NCI-H2171 treated with DMSO at 0.1 percent for 48 hours (cell line): ENCODE measurements at places on chromosomes 7 and 10.

GRCh38 chr7:133770863-133771492 is 356.2 kb upstream of the LRGUK start:
- DNase-seq: peak; percentile 7

- no peak for DNase-seq
Measured at GRCh38 chr7:49773218-49773935, at the start of gene VWC2. Gene VWC2, plus strand, starts transcription at chr7:49773638. Its CDS starts 1,798 bp downstream, at chr7:49775436.

- no peak for DNase-seq
Measured at GRCh38 chr7:2680792-2681490, 7.1 kb upstream of the AMZ1 start.

DNA sequence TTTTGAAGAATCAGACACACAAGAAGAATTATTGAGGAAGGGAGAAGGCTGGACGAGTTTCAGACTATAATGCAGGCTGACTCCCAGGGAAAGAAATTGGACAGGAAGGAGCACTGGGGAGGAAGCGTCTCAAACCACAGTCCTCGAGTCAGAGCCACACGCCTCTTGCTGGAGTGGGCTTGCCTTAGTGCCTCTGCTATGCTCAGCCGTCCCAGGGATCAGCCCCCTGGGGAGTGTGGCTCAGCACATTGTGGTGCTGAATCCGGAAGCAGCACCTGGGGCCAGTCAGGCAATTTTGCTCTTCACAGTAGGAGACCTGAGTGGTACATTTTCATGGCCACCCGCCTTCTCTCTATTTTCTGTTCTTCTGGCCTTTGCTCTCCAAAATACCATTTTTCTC is 67.4 kb upstream of the SLC35G1 start:
- no peak for DNase-seq

DNA sequence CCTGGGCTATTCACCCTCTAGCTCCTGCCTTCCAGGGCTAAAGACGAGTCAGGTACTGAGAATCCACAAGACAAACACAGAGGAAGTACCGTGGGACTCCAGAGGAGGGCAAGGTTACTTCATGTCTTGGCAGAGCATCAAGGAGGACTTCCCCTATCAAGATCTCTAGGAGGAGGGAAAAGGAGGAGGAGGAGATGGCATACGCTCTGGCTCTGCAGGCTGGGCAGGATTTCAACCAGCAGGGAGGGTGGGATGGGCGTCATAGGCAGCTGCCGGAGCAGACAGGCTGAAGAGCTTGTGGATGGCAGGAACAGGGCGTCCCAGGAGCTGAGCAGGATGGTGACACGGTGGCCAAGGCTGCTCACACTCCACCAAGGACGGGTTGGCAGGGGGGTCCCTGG is 21.3 kb downstream of the MDH2 start:
- DNase-seq: peak; percentile 45

GRCh38 chr10:58637352-58637751 is 124.7 kb downstream of the BICC1 start:
- no peak for DNase-seq
